NCI-H748 treated with DMSO at 0.1 percent for 48 hours (cell line): ENCODE measurements at places on chromosomes 1 and 21.

DNA sequence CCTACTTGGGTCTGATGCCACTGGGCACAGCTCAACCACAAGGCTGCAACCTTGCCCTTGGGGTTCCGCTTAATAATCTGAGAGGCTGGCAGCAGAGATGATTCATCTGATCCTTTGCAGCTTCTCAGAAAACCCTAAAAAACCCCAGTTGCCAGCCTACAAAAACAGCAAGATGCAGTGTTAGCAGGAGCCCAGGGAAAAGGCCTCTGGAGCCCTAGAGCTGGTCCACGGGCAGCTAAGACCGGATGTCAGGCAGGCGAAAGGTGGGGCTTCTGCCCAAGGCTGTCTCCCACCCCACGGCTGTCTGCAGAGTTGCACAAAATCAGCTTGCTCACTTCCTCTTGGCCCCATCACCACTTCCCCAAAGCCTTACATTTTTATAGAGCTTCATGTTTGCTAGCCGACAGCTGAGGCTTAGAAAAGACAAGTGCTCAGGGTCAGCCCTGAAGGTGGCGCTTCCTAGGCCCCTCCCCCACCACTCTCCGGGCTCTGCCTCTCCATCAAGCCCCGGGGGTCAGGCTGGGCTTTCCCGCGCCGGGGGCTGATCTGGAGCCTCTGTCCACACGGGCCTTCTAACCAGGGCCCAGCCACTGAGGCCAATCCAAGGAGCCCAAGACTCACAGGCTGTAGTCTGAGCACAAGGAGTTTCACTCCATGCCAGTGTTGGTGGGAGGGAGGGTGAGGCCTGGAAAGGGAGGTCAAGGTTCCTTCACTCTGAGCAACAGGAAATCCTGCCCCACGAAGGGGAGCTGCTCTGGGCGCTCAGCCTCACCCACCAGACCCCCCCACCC lies 4.2 kb upstream of the ADORA3 start:
- DNase-seq = no peak

DNA sequence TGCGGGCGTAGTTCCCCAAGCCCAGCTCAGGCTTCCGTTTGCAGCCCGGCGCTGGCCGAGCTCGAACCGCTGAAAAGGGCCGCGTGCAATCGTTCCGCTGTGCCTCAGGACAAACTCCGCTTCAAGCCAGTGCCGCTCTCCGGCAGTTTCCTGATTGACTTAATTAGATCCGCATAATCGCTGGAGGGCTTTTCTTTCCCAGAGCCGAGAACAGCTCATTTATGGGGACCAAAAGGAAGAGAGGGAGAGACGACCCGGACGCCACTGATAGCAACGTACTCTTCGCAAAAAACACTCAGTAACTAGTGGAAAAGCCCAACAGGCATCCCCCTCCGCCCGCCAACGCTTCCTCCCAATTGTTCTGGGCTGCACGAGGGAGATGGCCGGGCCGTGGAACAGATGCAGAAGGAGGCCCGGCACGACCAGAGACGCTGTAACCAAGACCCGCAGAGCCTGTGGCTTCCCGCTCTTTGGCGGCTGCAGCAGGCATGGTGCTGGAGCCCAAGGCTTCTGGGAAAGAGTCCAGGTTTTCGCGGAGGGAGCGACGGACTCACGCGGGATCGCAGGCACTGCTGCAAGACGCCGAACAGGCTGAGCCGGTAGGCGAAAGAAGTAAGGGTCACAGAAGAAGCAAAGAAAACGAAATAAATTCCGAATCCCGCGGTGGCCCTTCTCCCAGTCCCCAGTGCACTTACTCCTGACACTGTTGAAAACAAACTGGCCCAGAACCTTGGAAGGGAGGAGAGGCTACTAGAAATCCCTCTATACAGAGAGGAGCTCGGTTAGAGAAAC lies 3.6 kb upstream of the FOXD2 start:
- DNase-seq = no peak

DNA sequence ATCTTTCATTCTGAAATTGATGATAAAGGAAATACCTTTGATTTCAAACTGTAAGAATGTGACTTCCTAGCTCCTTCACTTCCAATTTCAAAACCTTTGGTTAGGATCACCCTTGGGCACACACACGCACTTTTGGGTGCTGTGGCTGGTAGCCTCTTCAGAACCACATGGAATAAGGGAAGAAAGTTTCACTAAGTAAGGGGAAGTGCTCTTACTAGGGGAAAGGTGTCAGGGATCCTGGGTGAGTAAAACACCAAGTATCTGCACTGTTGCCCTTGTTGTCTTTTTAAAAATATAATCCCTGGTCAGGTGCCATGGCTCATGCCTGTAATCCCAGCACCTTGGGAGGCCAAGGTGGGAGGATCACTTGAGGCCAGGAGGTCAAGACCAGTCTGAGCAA lies 132.4 kb downstream of the SDCCAG8 start:
- no peak for DNase-seq

- no peak for DNase-seq
Measured at GRCh38 chr1:211013346-211014240, 120.4 kb downstream of the KCNH1 start.

DNA sequence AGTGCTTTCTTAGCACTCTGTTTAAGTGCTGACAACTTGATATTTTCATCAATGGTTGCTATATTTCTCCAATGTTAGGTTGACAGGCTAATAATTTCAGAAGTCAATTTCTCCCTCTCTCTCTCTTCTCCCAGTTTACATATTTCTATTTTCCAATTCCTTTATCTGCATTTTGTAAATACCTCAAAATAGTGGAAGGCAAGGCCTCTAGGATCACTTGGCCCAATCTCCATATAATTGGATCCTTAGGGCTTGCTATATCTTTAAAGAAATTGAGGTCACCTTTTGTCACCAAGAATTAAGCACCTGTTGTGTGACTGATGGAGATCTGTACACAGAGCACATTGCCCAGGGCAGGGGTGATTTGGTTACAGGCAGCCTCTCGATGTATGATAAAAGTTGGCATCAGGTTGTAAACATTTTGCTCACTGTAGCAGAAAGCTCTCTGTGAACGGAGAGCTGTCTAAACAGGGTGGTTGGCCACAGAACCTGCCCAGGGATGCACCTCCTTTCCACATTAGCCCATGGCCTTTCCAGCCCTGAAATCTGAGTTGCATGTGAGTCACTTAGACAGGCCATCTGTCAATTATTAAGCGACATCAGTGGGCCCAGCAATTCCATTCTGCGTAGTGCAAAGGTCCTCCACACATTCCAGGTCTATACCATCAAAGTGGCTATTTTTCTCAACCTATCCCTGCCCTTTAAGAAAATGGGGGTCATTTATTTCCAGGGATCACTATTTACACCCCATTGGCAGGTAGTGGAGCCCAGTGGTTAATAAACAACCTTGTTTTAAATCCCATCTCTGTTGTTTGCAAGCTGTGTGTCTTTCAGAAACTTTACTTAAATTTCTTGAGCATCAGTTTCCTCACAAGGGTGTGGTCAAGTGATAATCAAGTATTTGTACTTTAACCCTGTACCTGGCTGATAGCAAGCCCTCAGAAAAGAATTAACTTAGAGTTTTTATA lies 29.1 kb upstream of the IRF2BP2 start:
- DNase-seq = no peak

DNA sequence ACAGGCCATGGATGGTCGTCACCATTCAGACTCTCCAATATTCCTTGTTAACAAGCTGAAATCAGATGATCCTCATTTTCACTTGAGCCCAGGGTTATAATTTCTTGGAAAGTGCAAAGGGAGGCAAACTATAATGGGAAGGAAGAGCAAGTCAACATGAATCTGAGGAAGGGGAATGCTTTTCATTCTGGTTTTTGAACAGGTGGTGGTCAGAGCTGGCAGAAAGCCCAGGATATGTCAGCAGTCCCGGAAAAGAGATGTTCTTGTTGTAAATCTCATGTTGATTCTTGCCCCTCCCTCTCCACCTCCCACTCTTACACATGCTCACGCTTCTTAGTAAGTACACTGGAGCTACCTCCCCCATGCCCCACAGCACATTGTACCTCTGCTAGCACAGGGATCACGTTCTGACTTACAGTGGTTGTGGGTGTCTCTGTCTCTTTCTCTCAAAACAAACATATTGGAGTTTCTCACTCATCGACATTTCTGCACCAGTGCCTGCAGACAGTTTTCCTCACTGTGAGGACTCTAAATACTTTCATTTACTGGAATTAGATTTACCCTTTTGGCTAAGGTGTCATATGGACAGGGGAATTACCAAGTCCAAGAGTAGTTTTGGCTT lies 77.6 kb downstream of the XCL2 start:
- peak; percentile 92 for DNase-seq

GRCh38 chr1:7768583-7768982 lies 2.5 kb upstream of the VAMP3 start:
- DNase-seq = no peak

GRCh38 chr1:116988908-116989307 lies 12.7 kb upstream of the CD101 start:
- peak; percentile 97 for DNase-seq

DNA sequence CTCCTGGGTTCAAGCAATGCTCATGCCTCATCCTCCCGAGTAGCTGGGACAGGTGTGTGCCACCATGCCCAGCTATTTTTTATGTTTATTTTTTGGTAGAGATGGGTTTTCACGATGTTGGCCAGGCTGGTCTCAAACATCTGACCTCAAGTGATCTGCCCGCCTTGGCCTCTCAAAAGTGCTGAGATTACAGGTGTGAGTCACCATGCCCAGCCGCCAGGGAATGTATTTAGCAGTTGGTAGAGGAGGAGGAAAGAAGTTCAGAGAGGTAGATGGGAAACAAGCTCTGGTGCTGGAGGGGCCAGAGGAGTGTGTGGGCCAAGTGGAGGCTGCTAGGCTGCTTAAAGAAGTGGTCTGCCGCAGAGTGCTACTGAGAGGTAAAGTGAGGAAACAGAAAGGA lies 6.0 kb downstream of the DOP1B start:
- DNase-seq = no peak

DNA sequence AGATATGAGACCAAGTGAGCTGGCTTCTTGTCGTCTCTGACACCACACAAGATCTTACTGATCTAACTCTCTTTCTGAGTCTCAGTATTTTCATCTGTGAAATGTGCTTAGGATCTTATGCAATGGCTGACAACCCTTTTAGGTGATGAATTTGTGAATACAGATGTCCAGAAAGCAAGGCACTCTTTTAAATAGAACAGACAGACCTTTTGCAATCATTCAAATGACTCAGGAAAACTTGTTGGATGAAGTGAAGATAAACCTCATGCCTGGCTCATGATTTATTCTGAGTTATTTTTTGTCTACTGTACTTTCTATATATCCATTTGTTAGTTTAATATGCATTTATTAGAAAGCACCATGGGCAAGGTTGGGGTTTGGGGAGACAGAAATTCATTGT lies 411.3 kb downstream of the PTPRU start:
- DNase-seq = no peak

- DNase-seq = no peak
Measured at GRCh38 chr1:227733751-227734545, 1.2 kb downstream of the JMJD4 start.

DNA sequence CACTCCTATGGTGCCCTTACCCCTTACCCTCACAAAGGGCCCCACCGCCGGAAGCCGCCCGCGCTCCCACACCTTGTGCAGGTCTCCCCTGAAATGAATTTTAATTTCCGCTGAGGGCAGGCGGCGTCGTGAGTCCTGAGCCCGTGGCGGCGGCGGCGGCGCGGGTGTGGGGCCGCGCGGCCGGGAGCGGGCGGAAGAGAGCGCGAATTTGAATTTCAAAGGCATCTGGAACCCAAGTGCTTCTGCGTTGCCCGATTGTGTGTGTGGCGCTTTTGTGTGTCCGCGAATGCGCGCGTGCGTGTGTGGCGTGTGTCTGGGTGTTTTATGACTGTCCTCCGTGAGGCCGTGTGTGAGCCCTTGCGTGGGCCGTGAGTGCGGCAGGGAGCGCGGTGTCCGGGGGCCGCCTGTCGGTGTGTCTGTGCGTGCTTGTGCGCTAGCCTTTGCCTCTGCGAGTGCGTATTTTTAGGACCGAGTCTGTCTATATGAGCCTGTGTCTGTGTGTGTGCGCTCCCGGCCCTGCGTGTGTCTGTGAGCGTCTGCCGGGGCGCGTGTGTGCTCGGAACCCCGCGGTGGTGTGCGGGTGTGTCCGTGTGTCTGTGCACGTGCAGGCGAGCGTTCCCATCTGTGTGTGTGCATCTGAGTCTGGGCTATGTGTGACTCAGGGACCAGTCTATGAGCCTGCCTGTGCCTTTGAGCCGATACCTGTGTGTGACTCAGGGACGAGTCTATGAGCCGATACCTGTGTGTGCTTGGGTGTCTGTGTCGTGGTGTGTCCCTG lies 7.9 kb upstream of the ADGRB2 start:
- no peak for DNase-seq
